ENCODE measurements at places on chromosomes 6 and 20.

GRCh38 chr6:81762132-81762531, 9.7 kb upstream of the TENT5A start:
- no peak for DNase-seq

DNA sequence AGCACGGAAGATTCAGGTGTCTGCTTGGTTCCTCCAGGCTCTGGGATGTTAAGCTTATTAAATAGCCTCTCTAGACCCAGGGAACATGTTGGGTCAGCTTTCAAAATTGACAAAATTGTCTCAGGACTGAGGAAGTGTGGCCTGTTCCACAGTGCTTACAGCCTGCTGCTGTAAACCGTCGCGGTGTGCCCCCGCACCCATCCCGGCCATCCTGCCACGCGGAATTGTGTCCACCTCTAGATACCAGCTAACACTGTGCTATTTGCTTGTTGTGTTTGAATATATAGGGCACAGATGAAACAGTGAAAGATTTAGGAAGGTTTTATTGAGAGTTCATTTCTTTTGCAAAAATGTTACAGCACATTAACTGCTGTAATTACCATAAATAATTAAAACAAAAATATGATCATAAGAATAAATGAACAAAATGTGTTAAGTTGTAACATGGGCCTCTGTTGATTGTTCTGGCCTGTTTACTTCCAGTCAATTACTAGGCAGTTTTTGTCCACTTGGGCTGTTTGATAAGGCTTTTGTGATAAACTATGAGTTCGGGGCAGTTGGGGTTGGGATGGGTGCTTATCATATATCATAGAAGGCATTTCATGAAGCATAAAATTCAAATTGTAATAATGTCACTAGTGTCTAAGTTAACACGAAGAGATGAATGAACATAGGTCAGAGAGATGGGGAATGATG, 77.4 kb downstream of the ARID1B start:
- no peak for DNase-seq

GRCh38 chr20:22576733-22577514, 7.4 kb downstream of the FOXA2 start:
- no peak for DNase-seq

DNA sequence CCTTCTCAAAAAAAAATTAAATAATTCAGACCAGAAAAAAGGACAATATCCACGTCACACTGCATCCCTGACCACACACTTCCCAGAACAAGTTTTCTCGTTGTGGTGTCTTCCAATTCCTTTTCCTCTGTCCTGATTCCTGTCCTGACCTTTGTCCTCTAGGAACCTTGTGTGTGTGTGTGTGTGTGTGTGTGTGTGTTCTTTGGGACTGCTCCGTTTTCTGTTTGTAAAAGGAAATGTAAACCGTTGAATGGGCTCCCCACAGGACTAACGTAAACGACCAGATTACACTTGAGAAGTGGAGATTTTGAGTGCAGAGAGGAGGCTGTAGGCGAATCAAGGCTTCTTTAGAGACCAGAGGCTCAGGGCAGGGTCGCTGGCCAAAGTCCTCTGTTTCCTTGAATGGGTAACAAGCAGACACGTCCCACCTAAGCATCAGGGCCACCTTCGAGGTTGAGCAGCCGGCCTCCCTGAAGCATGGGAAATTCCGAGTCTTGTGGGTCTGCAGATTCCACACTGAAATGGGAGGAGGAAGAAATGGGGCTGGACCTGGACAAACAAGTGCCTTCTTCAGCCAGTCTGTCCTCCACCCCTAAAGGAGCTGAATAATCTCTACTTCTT, 7.3 kb downstream of the ZBTB46 start:
- DNase-seq: no peak

DNA sequence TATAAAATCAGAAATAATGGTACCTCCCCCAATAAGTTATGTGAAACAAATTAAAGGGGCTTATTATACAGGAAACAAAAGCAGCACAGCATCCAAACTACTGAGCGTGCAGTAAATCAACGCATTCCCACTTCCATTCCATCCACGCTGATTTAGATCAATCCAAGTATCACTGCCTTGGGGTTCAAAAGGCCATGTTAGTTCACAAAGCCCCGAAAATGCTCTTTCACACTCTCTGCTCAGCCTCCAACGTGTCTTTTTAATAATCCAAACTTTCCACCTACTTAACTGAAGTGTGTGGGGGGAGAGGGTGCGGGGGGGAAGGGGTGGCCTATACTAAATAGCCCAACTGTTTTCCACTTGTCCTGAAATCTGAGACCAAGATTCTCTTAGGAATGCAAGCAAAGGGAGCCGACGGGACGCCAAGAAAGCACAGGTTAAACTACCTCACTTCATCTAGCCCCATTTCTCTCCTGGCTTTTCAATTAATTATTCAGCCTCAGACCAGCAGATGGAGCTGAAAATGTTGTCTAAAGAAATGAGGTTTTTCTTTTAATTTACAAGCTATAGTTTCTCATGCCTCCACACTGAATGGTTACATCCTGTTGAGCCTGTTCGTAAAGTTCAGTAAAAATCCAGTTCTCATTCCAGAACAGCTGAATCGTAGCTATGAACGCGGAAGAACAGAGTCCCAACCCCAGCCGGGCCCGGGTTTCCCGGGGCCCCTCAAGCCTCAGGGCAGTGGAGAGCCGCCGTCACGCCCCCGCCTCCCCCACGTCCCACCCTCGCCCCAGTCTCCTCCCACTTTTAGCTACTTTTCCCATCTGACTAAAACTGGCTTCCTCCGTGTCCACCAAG, 1.0 kb upstream of the NXT1 start:
- peak; percentile 77 for DNase-seq

Measured in GM13976 (cell line).